ENCODE measurements at places on chromosomes 11 and 22.

- no peak for DNase-seq
Observed at GRCh38 chr11:96090711-96091110, 166.8 kb upstream of the MTMR2 start.

GRCh38 chr22:50277761-50278160, 7.6 kb upstream of the MAPK11 start:
- no peak for DNase-seq

- no peak for DNase-seq
Observed at GRCh38 chr11:14813516-14813915, 78.5 kb downstream of the CYP2R1 start.

DNA sequence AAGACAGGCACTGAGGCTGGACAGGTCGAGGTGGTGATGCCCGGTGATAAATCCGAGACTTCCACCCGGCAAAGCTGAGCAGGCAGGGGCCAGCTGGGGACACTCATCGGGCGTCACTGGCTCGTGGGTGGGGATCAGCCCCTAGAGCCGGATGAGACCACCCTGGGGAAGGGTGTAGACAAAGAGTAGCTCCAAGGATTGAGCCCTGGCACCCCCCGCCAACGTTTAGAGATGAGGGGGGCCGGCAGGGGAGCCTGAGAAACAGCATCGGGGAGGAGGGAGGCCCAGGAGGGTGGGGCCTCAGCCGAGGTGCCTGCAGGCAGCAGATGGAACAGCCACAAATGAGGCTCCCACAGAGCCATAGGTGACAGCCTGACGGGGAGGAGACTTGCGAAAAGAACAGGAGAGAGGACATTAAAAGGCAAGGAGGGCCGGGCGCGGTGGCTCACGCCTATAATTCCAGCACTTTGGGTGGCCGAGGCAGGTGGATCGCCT, 27.4 kb upstream of the CBX7 start:
- no peak for DNase-seq

- DNase-seq, result no peak
Observed at GRCh38 chr11:105609832-105610781, at the start of gene GRIA4. Gene GRIA4, plus strand, starts transcription at chr11:105610073. Its CDS starts 925 bp downstream, at chr11:105610998.

- no peak for DNase-seq
Observed at GRCh38 chr22:31083923-31084810, 3.0 kb downstream of the SMTN start.

DNA sequence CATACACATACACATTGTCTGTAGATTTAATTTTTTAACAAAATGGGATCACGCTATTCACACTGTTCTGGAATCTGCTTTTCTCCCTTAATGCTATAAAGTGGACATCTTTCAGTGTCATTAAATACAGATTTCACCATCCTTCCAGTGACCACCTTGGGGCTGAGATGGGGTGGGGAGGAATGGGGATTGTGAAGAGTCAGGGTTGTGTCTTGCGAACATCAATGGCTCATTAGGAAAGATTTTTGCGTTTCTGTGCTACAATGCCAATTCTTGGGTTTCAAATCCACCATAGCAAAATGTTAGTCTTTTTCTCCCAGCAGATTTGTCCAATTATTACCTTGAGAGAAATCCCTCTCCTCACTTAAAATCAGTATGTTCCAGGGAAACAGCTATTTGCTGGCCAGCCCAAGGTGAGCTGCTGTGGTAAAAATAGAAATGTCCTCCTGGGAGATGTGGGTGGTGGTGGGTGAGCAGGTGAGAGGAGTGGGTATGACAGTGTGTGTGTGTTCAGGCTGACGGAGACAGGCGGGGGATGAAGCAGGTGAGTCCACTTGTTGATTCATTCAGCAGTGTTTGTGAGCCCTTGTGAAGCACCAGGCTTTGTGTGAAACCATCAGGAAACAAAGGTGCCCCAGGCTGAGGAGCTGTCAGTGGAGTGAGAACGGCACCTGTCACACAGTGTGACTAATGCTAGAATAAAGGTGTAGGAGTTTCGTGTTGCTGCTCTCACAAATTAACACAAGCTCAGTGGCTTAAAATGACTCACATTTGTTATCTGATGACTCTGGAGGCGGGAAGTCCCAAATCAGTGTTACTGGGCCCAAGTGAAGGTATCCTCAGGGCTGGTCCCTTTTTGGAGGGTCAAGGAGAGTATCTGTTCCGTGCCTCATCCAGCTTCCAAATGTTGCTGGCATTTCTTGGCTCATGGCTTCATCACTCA, 1.7 kb upstream of the CBX6 start:
- peak; percentile 63 for DNase-seq

GRCh38 chr11:81421251-81421860, 1312.3 kb downstream of the FAM181B start:
- no peak for DNase-seq

GRCh38 chr11:77127235-77127911, 673 bp upstream of the MYO7A start:
- peak; percentile 37 for DNase-seq

DNA sequence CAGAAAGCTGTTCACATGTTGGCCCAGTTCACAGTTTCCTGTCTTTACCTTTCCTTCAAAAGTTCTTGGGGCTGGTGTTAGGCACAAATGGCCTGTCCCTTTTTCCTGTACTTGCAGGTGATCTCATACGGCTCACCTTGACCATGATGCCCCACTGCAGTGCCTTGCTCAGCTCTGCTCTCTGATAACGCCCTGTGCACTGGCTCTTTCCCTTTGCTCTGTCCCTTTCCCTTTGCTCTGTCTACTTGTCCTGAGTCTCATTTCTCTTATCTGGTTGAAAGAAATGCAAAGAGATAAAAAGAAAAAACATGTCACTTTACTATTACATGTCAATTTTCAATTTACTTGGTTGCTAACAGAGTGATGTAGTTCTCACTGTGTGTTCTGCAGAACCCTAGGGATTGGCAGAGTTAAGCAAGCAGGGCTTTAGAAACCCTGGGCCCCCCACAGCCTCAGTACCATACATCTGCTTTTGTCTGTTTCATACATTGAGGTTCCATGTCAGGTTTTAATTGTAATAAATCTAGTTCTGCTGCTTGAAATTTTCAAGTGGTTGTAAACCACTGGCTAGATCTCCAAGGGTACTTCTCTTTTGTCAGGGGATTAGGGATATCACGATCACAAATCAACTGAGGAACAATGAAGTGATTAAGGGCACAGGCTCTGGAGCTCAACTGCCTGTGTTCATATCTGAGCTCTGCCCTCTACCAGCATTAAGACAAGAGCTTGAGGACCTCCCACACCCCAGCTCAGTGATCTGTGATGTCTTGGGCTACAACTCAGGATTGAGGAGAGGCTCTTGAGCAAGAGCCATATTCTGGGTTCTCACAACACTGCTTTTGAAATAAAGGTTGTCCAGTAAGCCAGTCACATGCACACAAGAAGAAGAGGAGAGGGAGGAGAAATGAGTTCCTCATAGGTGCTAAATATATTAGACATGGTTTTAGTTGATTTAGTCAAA, 16.3 kb upstream of the SORL1 start:
- no peak for DNase-seq

- DNase-seq, result no peak
Observed at GRCh38 chr22:30906411-30906810, 62.2 kb downstream of the MORC2 start.

DNA sequence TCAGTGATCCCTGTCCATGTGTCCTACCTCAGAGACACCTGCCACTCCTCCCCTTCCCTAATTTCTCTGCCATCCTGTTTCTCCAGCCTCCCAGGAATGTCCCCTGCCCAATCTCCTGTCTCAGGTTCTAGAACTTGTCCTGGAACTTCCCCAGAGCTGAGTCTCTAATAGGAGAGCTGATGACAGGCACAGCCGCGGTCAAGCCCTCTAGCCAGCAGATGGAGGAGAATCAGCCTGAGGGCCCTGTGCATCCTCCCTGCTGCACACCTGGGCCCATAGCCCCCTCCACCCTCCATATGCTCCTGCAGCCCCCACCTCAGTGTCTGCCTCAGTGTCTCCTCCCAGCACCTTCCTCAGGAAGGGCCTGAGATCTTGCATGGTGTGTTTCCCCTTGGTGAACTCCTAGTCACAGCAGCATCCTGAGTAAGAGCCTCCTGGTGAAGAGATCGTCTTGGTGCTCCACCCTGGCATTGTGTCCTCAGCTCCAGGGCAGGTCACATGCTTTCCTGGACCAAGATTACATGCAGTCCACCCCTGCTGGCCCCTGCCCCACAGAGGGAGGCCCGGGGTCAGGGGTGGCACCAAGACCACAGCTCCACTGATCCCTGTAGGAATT, 43.9 kb upstream of the VPREB1 start:
- DNase-seq, result no peak

DNA sequence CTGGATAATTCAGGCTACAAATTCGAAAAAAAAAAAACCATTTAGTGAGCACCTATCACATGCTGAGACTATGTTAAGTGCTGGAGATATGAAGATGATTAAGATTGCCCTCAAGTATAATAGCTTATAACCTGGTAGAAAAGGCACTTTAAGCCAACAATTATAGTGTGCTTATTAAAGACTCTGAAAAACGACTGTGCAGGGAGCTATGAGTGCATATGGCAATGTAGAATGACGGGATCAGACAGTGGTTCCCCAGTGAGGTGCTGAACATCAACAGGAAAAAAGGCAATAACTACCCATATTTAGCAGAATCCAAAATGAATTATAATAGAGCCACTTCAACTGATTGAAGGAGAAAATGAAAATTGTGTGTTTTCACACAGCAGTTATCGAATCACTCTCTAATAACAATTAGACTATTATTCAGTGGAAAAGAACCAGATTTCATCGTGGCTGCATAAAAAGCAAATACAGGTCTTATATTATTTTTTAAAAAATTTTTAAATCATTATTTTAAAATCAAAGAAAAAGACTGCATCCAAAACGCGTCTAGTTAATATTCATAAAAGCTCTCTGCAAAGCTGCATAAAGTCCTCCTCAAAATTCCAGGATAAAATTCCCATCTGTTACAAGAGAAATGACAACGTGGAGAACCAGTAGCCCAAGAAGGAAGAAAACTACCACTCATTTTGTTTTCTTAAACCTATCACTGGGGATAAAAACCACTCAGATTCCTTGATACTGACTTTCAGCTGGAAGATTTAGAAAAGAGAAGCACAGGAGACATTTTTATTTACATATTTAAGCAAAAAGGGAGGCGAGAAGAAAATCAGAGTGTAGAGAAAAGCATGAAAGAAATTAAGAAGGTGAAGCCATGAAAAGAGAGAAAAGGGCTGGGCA, 1.1 kb downstream of the MTMR2 start:
- DNase-seq, result no peak

DNA sequence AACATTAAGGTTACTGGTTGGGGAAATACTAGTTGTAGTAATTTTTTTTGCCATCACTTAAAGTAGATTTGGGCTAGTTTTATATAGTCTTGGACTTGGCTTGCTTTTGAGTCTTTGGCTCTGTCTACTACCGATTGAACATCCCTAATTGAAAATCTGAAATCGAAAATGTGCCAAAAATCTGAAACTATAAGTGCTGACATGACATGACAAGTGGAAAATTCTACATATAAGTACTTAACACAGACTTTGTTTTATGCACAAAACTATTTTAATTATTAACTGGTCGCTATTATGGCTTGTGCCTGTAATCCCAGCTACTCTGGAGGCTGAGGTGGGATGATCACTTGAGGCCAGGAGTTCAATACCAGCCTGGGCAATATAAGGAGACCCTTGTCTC, 22.5 kb downstream of the RNF169 start:
- no peak for DNase-seq

- no peak for DNase-seq
Observed at GRCh38 chr11:62130283-62131169, 6.7 kb downstream of the INCENP start.

- DNase-seq, result no peak
Observed at GRCh38 chr11:93686812-93687211, 25.3 kb downstream of the CEP295 start.

- DNase-seq, result no peak
Observed at GRCh38 chr11:6962673-6963072, 36.4 kb downstream of the ZNF215 start.

DNA sequence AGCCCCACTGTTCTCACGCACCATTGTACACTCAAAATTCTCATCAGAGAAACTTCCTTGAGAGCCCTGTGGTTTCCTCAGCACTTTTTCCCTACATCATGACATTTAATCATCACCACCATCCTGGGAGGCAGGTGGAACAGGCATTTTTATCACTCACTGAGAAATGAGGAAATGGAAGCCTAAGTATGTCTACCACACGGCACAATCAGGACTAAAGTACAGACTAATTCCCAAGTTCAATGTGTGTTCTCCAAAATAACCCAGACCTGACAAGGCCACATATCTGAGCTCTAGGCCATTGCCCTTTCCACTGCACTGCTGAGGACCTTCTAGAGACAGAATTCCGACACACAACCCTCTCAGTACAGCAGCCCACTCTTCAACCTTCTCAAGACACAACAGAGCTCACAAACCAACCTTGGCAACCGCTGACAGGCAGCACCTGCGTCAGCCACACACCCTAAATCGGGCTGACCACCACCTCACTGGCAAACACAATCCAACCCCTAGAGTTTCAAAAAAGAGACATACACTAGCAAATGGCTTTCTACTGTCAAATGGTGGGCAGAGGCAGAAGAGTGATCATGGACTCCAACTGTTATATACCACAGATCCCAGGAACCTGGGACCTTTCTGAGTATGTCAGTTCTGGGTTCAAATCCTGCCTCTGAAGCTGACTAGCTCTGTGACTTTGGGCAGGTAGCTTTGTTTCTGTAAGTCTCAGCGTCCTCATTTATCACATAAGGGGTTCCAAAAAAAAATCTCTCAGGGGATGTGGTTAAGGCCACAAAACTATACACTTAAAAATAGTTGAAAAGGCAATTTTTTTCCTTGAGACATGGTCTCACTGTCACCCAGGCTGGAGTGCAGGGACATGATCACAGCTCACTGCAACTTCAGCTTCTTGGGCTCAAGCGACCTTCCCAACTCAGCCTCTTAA, 16.3 kb downstream of the SMCO4 start:
- DNase-seq, result no peak

DNA sequence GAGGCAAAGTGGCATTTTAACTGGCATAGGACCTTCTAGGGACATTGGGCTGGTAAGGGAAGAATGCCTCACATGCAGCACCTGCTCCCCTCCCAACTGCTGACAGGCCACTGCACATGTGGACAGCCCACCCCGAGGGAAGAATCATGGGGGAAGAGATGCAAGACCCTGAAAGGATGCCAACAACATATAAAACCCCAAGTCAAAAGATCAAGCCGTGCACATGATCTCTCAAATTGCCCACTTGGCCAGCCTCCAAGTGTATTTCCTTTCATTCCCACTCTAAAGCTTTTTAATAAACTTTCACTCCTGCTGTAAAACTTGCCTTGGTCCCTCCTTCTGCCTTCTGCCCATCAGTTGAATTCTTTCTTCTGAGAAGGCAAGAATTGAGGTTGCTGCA, 947.8 kb upstream of the CCDC90B start:
- DNase-seq, result no peak

- DNase-seq, result no peak
Observed at GRCh38 chr22:43253839-43254238, 66.9 kb upstream of the TTLL12 start.

- DNase-seq, result no peak
Observed at GRCh38 chr11:126339073-126339862, 16.2 kb upstream of the ST3GAL4 start.

- no peak for DNase-seq
Observed at GRCh38 chr11:76076749-76077148, 129.6 kb downstream of the WNT11 start.

- no peak for DNase-seq
Observed at GRCh38 chr22:20084547-20085413, 4.7 kb downstream of the DGCR8 start.

- DNase-seq, result no peak
Observed at GRCh38 chr11:43532041-43532440, 148.5 kb upstream of the HSD17B12 start.

GRCh38 chr11:121237686-121238658, 54.6 kb upstream of the SC5D start:
- no peak for DNase-seq

GRCh38 chr22:23402275-23403151, 177.6 kb downstream of the IGLL1 start:
- peak; percentile 47 for DNase-seq
